ENCODE measurements at places on chromosomes 11 and 22. TPM values are rescaled to one million over a fixed set of nuclear protein-coding genes. Genes with fewer than 3 reads are reported as not detected.

TXNRD2 gene
- total RNA-seq: 16.8 TPM

GUCD1 gene
- 58.4 TPM for total RNA-seq

CD3D gene
- 313 TPM for total RNA-seq

- H3K4me3 ChIP-seq: no peak overlapping the region
- DNase-seq: no peak
- H3K27ac ChIP-seq: no peak overlapping the region
- H3K36me3 ChIP-seq: no peaks in the 10 kb centered on the region
These were observed 118.7 kb upstream of the LARGE1 start for GRCh38 chr22:34038801-34039555.

GRCh38 chr22:38720350-38720749 is 14.6 kb downstream of the GTPBP1 start:
- no peak for DNase-seq
- H3K36me3 ChIP-seq: peaks cover 7% of the 10 kb centered on the region
- H3K27ac ChIP-seq: no peak overlapping the region
- H3K27me3 ChIP-seq: no peaks in the 10 kb centered on the region
- H3K4me3 ChIP-seq: no peak overlapping the region
- peaks cover 9% of the 10 kb centered on the region for H3K4me1 ChIP-seq

DNA sequence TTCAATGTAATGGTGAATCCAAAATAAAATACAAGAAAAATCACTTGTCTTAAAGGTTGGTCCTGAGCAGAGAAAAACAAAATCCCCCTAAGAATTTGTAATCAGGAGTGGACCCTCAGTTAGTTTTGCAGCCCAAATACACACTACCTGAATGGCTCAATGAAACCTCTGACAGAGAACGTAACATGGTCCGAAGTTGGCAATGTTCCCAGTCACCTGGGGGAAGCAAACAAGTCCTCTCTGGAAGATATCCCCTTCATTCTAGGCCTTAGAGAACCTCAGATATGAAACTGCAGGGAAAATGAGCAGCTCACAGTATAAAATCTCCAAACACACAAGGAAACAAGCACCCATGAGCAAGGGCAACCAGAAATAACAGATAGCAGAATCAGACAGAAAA is 58.2 kb downstream of the MORC2 start:
- H3K4me1 ChIP-seq: peaks cover 2% of the 10 kb centered on the region
- DNase-seq: no peak
- H3K4me3 ChIP-seq: no peak overlapping the region
- H3K36me3 ChIP-seq: peaks cover 11% of the 10 kb centered on the region

DNA sequence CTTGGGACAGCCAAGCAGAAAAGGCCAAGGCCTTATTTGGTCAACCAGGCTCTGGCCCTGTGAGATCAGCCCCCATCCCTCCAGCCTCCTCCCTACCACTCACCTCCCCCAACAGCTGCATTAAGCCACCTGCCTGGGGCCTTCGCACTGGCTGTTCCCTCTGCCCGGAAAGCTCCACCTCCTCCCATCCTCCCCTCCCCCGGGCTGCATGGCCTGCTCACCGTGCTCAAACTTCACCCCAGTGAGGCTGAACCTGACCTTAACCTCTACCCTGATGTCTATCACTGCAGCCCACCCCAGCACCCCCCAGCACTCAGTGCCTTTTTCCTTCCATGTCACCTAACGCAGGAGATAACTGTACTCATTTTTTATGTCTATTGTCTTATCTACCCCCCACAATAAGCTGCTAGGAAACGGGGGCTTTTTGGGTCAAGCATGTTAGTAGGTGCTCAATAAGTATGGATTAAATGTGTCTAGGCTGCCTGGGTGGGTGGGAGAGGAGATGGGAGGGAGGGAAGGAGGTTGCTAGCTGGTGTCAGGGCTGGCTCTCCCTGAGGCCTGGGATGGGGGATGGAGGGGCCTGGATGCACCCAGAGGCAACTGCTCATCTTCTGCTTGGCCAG is 912 bp downstream of the PTPRCAP start:
- peaks cover 61% of the 10 kb centered on the region for H3K4me1 ChIP-seq
- H3K36me3 ChIP-seq: no peaks in the 10 kb centered on the region
- no peaks in the 10 kb centered on the region for H3K27me3 ChIP-seq
- H3K27ac ChIP-seq: peak overlapping the region; percentile 96
- H3K4me3 ChIP-seq: peak overlapping the region; percentile 97
- no peak for DNase-seq

DNA sequence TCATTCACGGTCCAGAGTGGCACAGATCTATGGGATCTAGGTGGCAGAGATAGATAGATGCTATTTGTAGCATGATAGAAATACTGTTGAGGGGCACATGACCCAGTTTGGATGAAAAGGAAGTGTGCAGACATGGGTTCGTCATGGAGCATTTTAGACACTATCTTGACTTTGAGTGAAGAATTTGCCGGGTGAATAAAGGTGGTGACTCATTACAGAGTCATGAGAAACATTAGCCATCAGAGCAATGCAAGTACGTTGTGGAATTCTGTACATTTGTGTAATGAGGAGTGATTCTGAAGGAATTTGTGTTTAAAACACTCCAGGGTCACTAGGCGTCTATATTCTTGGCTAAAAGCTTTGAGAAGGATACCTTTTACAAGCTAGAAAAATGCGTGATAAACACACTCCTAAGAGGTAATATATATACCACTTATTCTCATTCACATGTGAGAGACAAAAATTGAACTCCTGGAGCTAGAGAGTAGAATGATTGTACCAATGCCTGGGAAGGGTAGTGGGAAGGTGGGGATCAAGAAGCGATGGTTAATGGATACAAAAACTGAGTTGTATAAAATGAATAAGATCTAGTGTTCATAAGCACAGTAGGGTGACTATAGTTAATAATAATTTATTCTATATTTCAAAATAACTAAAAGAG is 593.7 kb upstream of the LUZP2 start:
- H3K27ac ChIP-seq: no peak overlapping the region
- no peak for DNase-seq
- H3K4me3 ChIP-seq: no peak overlapping the region

DNA sequence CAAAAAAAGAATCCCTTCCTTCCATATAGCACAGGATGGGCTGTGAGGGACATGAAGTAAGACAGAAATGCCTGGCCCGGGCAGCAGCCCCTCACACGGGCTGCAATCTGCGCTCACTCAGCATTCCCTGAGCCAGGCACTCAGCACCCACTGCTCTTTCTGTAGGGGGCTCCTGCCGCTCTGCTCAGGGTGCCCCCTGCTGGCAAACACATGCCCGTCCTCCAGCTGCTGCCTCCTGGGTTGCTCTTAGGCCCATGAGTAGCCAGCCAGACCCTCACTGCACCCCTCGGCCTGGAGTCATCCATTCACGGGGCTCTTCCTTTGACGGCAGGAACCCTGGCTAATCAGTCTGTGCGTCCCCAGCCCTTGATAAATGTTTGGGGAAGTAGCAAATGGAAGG is 6.9 kb downstream of the MCAT start:
- H3K4me3 ChIP-seq: no peak overlapping the region
- H3K27ac ChIP-seq: peak overlapping the region; percentile 43
- H3K27me3 ChIP-seq: no peaks in the 10 kb centered on the region
- H3K36me3 ChIP-seq: peaks cover 2% of the 10 kb centered on the region
- peaks cover 6% of the 10 kb centered on the region for H3K4me1 ChIP-seq

DNA sequence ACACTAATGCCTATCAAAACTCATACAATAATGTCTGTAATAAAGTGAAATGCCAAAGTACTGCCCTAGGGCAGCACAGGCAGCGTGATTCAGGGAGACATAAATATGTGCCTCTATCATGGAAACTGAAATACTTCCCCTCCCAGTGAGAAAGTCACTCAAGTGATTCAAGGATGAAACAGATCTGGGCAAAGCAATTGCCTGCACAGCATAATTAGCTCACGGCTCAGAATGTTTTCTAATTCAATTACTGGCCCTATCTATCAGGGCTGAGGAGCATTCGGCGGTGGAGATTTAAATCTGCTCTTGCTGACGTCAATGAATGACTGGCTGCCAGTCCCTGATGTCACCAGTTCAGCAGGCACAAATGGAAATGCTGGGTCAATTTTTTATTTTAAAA is 27.7 kb upstream of the PPP2R1B start:
- no peak for DNase-seq
- peaks cover 10% of the 10 kb centered on the region for H3K36me3 ChIP-seq
- no peak overlapping the region for H3K27ac ChIP-seq

DNA sequence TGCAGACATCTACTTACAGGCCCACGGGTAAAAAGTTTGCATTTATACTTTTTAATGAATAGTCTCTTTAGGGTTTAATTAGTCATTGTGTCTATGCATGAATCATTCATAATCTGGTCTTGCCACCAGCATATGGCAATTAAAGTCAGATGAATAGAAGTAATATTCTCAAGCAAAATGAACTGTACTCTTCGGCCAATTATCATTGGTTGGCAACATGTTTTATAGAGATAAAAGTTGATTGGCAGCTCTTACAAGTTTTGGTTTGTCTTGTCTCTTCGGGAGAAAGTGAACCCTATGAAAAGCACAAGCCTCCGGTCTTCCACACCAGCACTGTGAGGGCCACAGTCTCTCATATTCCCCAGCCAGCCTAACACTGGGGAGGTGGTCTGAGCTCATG is 97.8 kb downstream of the OSBP2 start:
- H3K4me1 ChIP-seq: no peaks in the 10 kb centered on the region
- no peak overlapping the region for H3K4me3 ChIP-seq
- no peak for DNase-seq
- H3K36me3 ChIP-seq: peaks cover 2% of the 10 kb centered on the region
- no peak overlapping the region for H3K27ac ChIP-seq
- peaks cover 6% of the 10 kb centered on the region for H3K27me3 ChIP-seq

- H3K36me3 ChIP-seq: peaks cover 7% of the 10 kb centered on the region
- H3K4me1 ChIP-seq: peaks cover 33% of the 10 kb centered on the region
- H3K27me3 ChIP-seq: no peaks in the 10 kb centered on the region
- H3K4me3 ChIP-seq: no peak overlapping the region
- no peak overlapping the region for H3K27ac ChIP-seq
These were observed 8.0 kb downstream of the NUMA1 start for GRCh38 chr11:72072348-72072747.

DNA sequence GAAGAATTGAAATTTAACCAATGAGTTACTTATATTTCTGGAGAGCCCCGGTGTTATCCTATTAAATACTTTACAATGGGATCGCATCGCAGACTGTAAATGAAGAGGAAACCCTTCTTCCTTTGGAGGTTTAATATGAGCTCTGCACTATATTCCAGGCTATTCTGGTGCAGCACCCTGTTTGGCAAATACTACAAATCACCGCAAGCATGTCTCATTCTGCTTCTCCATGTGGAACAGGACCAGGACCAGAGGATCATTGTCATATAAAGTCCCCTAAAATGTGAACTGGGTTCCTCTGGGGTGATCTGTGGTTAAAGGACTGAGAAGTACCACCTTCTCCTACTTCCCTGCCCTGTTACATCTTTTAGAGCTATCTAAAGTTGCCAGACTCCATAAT is 703.7 kb downstream of the DLG2 start:
- H3K4me3 ChIP-seq: no peak overlapping the region
- no peaks in the 10 kb centered on the region for H3K27me3 ChIP-seq
- H3K27ac ChIP-seq: no peak overlapping the region
- no peak for DNase-seq

DNA sequence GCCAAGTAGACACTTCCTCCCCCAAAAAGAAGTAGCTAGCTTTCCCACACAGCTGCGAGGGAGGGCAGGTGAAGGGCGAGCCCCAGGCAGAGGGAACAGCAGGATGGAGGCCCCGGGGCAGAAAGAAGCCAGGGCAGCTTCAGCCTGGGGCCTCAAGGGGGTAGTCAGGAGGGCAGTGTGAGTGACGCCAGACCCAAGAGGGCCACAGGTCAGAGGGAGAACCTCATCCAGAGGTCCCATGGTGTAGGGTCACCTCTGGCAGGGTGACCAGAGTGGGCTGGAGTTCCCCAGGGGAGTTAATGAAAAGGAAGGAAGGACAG is 9.2 kb downstream of the PRR5 start:
- no peaks in the 10 kb centered on the region for H3K36me3 ChIP-seq
- peak overlapping the region; percentile 81 for H3K4me3 ChIP-seq
- DNase-seq: no peak
- peak overlapping the region; percentile 88 for H3K27ac ChIP-seq

GRCh38 chr22:45305456-45306075 is 4.2 kb upstream of the FAM118A start:
- no peak overlapping the region for H3K4me3 ChIP-seq
- no peaks in the 10 kb centered on the region for H3K36me3 ChIP-seq
- DNase-seq: no peak

GRCh38 chr11:57126766-57127400 is 54.9 kb upstream of the LRRC55 start:
- no peaks in the 10 kb centered on the region for H3K4me1 ChIP-seq
- H3K4me3 ChIP-seq: no peak overlapping the region
- H3K27ac ChIP-seq: no peak overlapping the region
- no peaks in the 10 kb centered on the region for H3K36me3 ChIP-seq

DNA sequence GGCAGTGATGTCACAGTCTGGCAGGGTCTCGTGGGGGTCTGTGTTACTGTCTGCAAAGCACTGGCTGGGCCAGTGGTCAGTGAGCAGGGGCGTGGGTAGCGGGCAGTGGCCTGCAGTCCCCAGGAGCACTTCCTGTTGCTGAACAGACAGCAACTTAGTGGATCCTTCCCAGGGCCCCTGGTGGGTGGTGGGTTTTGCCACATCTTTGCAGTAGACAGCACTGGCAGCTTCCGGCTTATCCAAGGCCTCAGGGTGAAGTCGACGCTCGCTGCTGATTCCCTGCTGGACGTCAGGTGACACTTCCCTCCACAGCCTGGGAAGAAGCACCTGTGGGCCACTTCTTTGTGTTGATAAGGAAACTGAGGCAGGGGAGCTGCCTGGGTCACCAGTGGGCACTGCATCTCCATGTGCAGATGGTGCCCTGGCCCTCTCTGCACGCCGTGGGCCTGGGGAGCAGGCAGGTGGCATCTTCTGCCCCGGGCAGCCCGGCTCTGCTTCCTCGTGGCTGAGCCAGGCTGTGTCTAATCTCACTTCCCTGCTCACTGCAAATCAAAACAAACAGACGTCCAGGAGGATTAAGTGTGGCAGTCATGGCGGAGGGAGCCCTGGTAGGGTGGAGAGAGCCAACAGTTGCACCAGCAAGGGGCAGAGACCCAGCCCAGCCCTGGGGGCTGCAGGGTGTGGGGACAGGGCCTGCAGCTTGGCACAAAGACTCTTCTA is 79.8 kb downstream of the KCNQ1 start:
- H3K36me3 ChIP-seq: no peaks in the 10 kb centered on the region
- no peaks in the 10 kb centered on the region for H3K27me3 ChIP-seq
- peaks cover 28% of the 10 kb centered on the region for H3K4me1 ChIP-seq
- DNase-seq: no peak
- H3K4me3 ChIP-seq: no peak overlapping the region
- no peak overlapping the region for H3K27ac ChIP-seq

- peaks cover 29% of the 10 kb centered on the region for H3K27me3 ChIP-seq
- H3K4me3 ChIP-seq: peak overlapping the region; percentile 74
These were observed 34.9 kb downstream of the PRDM11 start for GRCh38 chr11:45181193-45181888.

DNA sequence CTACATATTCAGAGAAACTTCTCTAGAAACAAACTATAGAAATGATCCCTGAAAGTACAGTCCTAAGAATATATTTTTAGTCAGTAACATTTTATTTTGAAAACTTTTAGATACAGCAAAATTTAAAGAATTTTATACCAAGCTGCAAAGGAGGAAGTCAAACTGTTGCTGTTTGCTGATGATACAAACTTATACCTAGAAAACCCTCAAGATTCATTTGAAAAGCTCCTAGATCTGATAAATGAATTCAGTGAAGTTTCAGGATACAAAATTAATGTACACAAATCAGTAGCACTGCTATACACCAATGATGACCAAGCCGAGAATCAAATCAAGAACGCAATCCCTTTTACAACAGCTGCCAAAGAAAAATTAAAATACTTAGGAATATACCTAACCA is 10.1 kb downstream of the ZBTB44 start:
- H3K36me3 ChIP-seq: peaks cover 4% of the 10 kb centered on the region
- H3K27me3 ChIP-seq: no peaks in the 10 kb centered on the region
- DNase-seq: no peak
- peak overlapping the region; percentile 5 for H3K27ac ChIP-seq

All from T-helper 17 cell (primary cell).